ENCODE measurements at places on chromosomes 16 and 17.

DNA sequence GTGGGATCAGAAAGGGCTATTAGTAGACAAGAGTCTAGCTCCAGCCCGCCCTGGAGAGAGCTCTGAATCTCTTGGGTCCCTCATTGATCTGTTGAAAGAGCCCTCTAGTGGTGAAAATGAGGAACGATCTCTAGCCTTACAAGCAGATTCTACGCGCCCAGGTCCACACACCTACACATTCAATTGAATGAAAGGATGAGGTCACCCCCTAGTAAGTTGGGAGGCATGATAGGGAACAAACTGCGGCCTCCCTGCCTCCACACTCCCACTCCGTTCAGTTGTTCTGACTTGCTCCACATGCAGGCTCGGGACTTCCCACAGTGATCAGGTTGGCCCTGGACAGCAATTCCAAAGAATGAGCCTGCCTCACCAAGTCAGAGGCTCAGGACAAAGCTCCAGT is 2.9 kb upstream of the CACNG3 start:
- peak; percentile 8 for DNase-seq

DNA sequence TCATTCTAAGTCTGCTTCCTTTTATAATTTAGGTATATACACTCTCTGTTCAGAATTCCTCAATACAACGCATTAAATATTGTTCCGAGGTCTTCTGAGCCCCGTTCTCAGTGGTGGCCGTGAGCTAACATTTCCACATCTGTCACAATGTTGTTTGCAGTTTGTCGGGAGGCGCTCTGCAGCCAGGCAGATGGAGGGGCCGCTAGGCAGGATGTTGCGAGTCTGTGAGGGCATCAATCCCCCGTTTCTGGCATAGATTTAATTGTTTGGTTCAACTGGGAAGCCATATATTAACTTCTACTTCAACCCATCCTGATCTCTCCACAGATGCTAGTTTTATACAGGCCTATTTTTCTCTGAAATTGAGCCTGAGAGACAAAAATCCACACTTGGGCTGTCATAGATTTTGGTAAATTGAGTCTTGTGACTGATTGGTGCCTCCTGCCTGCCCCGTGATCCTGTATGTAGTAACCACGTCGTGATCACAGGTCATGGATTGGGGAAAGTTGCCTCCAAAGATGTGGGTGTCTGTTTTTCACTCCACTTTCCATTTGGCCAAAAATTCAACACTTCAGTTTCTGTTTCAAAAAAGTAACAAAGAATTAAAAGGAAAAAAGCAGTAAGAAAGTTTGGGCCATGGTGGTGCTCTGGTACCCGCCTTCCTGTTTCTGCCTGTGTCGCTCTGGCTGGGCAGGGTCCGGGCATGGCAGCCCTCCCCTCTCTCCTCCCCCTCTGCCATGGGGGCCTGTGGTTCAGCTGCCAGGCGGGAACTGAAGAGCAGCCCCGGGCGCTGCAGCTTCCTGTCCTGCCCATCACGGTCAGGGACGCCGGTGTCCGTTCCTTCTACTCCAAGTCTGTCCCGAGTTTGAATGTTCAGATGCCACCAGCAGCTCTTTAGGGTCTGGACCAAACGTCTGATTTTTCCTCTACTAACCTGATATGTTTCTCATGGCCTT is 41.5 kb downstream of the RPTOR start:
- DNase-seq = no peak

GRCh38 chr17:28391401-28391800 is 14.6 kb downstream of the SLC46A1 start:
- DNase-seq = no peak

DNA sequence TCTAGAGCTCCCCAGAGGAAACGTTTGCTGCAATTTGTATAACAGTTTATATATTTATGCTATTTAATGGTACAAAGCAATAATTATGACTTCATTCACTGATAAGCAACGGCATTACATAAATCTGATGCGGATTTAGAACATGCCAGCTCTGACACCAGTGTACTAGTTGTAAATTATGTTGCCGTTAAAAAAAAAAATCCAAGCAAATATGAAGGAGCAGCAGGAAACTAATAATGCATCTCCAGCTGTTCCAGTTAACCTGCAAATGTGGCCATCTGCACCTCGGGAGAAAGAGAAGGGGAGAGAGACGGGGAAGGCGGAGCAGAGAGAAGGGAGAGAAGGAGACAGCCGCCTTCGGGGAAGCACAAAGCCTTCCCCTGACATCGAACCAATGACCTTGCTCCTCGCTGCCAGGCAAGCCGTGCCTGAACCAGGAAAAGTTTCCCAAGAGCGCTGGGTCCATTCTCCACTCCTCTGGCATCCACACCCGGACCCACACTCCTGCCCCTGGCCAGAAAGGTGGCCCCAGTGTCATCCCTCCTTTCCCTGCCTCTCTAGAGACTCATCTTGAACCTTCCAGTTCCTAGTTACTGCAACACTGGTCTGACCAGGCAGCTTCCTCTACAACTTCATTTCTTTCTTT is 174.8 kb downstream of the C16orf78 start:
- no peak for DNase-seq

DNA sequence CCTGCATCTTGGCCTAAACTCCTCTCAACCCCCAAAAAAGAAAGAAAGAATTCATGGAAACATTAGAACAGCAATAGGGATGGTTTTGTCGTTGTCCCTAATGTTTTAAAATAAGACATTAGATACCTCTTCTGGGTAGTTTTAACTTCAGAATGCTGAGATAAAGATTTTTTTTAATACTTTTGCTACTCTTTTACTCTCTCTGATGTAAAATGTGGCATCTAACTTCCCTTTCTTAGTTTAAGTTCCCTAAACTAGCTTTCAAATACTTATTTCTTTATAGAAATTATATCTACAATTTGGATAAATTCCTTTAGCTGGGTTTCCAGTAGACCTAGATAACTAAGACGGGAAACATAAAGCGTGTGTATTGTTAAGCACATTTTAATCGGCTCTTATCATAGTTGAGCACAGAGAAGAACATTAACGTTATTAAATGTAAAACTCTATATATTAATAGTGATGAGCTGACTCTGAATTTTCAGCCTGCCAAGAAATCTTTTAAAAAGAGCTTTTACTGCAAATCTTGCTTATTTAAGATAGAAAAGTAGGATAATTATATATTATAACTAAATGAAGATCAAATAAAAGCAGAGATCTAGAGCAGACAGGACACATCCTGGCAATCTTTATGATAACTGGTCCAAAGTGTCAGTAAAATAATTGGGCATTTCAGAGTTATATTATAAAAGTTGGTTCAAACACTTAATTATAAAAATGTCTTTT is 183.2 kb downstream of the CYB561 start:
- no peak for DNase-seq

Measured in stimulated activated CD4-positive, alpha-beta T cell treated with anti-CD3 and anti-CD28 coated beads, Interleukin-1b, Interleukin-23, amount 100 ng/mL, for 24 hours (primary cell).